ENCODE measurements at places on chromosomes 2 and 18.

DNA sequence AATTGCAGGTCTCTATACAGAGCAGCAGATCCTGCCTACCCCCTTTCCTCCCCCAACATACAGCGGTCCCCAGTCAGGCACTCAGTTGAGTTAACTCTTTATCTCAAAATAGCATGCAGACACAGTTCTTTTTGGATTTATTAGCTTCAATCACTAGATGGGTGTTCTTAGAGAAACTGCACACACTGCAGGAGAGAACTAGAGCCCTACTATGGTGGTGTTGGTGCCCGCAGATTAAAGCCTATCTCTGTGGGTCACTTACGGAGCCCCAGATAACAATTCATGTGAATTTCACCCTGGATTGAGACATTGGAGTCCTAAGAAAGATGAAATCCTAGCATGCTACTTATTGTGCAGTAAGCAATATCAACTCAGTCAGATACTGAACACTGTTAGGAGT lies 11.9 kb downstream of the ADD2 start:
- no peak for DNase-seq

- DNase-seq = no peak
These were observed 53.1 kb upstream of the ATP5MC3 start for GRCh38 chr2:175234650-175235049.

DNA sequence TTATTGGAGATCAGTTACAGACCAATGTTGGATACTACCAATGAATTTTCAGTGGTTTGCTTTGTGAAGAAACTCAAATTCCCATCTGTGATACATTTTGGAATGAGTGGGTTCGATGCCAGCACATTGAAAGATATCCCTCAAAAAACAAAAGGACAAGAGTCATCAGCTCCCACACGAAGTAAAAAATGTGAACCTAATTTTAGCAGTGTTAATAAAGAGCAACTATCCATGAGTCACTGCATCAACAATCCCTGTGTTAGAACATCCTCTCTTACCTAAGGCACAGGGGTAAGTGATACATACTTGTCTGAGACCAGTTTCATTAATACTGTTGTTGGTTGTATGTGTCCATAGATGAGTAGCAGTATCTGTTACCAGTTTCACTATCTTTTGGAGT lies 551.8 kb upstream of the SOX11 start:
- no peak for DNase-seq

DNA sequence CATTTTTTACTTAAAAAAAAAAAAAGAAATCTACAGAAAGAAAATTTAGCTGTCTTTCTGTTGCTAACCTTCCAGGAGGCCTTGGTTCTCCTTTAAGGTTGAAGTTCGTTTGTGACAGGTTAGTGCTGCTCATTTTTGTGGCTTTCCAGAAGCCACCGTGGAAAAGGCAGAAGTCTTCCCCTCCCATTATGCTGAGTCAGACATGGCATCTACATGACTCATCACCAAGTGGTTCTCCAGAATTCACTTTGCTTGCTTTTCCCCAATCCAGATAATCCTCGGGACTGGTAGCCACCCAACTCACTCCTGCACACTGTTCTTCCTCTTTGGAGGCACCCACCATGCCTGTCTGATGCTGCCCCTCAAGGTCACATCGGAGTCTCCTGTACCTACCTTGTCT lies 228.7 kb downstream of the PIK3C3 start:
- DNase-seq = no peak

GRCh38 chr18:6370886-6371635 lies 43.6 kb downstream of the L3MBTL4 start:
- peak; percentile 69 for DNase-seq

DNA sequence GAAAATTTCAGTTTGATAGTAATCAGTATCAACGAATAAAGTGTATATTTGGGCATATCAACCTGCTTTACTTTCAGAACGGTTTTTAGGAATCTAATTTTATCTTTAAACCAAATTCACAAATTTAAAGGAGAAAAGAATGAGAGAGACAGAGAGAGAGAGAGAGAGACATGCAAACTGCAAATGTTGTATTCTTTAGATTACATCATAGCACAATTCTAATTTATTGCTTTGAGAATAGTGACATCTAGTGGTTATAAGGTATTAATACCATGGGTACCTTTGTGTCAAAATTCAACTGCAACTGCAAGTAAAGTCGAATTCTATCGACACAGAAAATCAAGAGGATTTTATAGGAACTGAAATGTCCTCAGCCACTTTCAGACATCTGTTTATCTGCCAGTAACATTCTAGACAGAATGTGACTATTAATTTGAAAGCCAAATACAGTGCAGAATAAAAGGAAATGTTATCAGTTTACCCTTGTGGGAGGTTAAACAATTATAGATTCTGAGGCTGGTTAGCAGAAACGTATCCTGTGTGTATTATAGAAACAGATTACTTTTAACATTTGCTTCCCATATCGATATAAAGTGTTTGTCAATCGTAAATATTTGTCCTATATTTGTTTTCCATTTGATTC lies 529.8 kb upstream of the VRK2 start:
- no peak for DNase-seq

GRCh38 chr18:58915006-58915799 lies 50.5 kb downstream of the ZNF532 start:
- DNase-seq = no peak

GRCh38 chr2:85868822-85869221 lies 20.0 kb downstream of the ST3GAL5 start:
- no peak for DNase-seq

GRCh38 chr2:140200764-140201163 lies 1420.6 kb upstream of the NXPH2 start:
- DNase-seq = no peak

All from body of pancreas (tissue), 4 donors.